HFF-Myc (cell line): ENCODE measurements at places on chromosomes 2 and 18.

DNA sequence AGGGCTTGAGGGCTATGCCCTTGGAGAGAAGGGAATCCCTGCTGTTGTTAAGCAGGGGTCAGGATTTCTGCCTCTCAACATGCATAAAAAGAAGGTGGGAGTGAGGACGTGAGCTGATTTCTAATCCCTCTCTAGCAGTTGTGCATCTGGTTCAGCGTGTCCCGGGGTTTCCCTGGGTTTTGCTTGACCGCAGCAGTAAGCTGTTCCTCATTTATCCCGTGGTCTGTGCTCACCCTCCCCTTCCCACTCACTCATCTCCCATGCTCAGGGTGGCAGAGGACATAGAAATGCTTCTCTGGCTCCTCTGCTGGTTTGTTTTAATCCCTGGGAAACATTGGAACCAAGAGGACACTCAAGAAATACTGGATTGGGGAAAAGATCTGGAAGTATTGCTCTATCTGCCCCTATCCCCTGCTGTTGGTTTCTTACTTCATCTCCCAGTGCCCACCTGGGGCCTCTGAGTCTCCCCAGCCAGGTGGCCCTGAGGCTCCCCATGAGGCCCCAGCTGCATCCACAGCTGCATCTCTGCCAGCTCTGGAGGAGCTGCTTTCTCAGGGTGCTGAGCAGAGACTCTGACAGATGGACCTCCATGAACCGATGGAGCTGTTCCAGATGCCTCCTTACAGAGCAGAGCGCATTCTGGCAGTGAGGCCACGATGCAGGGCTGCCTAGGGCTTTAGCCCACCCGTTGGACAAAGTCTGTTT is 36.1 kb downstream of the TET3 start:
- no peak for DNase-seq

- DNase-seq, result no peak
Observed at GRCh38 chr2:236547725-236548124, 21.9 kb upstream of the ACKR3 start.

- DNase-seq, result peak; percentile 49
Observed at GRCh38 chr18:2657788-2658458, 2.4 kb downstream of the SMCHD1 start.

- DNase-seq, result no peak
Observed at GRCh38 chr2:88737385-88737784, 45.9 kb downstream of the RPIA start.

DNA sequence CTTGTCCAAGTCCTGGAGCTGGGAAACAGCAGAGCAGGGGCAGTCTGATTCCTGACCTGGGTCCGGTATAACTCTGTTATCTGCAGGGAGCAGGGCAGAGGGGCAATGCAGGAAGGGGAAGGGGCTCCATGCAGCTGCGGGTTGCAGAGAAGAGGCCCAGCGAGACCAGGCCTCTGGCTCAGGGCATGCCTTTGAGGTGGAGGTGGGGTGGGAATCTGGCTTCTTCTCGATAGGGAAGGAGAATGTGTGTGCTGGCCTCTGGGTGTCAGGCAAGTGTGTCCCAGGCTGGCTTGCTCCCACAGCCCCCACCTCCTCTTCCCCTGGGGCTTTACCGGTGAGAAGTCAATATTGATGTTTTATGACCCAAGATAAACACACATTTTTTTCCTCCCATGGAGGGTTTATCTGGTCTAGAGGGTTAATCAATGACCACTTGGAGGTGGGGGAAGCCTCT is 187.1 kb upstream of the HAAO start:
- no peak for DNase-seq

DNA sequence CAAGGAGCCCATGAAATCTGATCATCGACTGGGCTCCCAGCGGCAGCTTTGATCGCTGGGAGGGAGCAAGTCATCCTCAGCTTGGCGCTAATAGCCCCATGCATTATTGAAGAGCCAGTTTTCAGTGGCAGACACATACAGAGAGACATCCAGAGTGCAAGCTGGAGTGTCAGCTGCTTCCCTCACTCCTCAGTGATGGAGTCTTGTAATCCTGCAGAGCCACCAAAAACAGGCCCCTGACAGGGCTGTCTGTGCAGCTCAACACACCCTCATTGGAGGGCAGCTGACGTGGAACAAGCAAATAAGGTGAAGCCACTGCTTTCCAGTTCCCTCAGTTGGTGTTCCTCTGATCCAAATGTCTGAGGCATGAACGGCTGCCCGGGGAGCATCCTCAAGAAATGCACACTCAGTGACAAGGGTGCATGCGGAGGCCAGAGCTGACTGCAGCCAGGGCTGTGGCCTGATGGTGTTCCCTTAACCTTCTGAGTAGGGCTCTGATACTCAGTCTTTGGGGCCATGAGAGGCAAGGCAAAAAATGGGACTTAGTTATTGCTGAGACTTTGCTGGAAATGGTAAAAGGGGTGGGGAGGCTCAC is 97.4 kb downstream of the RHOB start:
- DNase-seq, result no peak

GRCh38 chr2:237886685-237887481 is 27.5 kb downstream of the RAMP1 start:
- DNase-seq, result no peak

DNA sequence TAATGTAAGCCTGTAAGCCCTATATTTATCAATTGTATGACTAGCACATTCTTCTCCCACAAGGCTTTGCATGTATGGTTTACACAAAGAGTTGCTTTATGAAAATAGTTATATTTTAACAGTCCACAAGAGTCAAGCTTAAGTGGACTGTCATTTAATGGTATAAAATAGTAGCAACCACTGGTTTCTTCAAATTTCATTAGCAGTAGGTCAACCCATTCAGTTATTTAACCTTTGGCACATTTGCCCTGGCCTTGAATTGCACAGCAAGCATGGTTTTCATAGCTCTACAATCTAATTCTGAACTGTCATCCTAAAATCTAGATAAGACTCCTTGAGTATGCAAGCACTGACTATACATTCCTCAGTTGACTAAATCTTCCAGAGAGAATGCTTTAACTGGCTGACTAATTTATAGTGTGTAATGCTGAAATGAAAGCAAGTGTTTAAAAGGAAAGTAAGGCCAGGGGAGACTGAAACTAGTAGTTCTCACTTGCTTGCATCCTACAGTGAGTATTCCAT is 1.8 kb downstream of the DPP4 start:
- DNase-seq, result no peak

- no peak for DNase-seq
Observed at GRCh38 chr2:152632736-152633135, 84.5 kb downstream of the PRPF40A start.

- DNase-seq, result no peak
Observed at GRCh38 chr2:69848186-69848790, 18.8 kb downstream of the GMCL1 start.

DNA sequence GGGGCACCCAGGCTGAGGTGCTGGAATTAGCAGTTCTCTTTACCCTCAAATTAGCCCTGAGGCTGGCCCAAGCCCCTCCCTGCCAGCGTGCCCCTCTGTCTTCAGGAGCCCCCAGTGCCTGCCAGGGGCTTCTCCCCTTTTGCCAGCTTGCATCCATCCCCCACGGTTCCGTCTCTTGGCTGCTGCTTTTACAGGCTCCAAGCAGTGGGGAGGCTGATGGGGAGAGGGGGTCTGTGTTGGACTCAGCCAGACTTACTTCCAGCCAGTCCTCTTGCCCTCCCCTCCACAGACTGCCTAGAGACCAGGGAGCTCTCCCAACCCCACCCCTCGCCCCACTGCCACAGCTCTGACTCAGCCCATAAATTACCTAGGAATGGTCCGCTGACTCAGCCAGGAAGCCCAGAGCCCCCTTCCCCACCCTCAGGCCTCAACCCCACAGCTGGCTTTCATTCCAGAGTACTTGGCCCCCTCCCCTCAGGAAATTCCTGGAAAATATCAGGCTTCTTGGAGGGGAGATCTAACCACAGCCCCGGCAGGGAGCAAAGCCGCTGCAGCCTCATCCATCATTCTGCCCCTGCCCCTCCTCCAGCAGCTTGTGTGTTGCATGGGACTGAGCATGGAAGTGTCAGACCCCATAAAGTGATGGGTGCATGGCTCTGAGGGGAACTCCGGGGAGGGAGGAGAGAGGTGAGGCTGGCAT is 184.6 kb downstream of the ZFP36L2 start:
- peak; percentile 98 for DNase-seq

DNA sequence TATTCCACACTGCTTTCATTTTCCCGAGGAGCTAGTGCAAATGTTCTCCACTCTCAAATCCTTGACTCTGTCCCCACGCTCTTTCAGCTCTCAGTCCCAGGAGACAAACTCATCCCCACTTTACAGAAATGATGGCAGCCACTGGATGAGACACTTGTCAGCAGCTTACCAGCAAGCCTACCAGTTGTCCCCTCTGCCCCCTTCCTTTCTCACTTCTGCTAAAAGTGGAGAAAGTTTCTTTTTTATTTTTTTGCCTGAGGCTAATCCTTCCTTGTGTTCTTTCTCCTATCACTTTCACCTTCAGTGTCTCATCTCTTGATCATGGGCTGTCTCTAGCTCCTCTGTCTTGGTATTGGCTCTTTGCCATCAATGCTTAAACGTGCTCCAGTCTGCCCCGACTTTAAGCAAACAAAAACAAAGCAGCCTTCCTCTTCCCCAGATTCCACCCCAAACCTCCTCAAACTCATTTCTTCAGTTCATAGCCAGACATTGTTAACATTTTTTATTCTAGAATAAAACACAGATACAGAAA is 64.5 kb downstream of the TTC32 start:
- DNase-seq, result no peak

GRCh38 chr2:20561637-20562454 is 89.1 kb downstream of the HS1BP3 start:
- no peak for DNase-seq

DNA sequence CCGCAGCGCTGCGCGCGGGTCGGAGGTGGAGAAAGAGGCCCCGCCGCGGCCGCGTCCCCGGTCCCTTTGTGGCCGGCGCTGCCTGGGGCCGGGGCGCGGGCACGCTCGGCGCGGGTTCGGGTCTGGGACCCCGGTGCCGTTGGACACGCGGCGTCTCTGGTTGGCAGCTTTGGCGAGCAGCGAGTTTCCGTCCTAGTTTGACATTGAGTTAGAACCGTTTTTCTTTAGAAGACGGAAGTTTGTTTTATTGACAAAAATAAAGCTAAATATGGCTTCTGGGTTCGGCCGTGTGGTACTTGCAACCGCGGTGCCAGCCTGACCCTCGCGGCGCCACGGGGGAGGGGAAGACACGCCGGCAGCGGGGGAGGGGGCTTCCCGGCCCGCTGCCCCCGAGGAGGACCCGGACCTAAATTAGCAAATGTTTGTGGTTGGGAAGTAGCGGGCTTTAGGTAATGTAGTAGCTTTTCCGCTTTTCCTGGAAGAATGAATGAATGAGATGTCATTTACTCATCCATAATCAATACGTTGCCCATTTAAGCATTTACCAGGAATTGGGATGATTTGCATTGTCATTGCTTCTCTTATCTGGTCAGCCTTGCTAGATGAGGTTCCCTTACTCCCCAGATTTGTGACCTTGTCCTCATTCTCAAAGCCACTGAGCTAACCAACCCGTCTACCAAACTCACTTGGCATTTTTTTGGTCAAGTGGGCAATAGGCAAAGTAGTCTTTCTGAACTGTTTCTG is 530 bp downstream of the GALNT1 start:
- no peak for DNase-seq

DNA sequence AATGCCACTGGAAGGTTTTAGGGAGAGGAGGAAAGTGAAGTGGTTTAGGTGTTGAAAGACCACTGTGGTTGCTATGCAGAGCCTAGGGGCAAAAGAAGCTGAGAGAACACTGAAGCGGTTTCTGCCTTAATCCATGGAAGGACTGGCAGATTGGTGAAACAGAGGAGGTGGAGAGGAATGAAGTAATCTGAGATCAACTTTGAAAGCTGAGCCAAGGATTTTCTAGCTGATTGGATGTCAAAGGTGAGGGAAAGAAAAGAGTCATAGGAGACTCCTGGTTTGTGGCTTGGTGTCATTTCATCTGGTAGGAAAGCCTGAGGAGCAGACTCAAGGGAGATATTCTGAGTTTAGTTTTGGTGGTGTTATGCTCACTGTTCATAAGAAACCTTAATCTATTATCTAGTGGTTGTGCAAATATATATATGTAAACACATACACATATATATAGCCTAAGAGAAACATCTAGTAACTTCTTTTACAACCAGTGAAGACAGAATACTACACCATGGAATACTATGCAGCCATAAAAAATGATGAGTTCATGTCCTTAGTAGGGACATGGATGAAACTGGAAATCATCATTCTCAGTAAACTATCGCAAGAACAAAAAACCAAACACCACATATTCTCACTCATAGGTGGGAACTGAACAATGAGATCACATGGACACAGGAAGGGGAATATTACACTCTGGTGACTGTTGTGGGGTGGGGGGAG is 134.1 kb upstream of the CREB1 start:
- no peak for DNase-seq

GRCh38 chr2:101781326-101781725 is 83.8 kb downstream of the MAP4K4 start:
- no peak for DNase-seq

DNA sequence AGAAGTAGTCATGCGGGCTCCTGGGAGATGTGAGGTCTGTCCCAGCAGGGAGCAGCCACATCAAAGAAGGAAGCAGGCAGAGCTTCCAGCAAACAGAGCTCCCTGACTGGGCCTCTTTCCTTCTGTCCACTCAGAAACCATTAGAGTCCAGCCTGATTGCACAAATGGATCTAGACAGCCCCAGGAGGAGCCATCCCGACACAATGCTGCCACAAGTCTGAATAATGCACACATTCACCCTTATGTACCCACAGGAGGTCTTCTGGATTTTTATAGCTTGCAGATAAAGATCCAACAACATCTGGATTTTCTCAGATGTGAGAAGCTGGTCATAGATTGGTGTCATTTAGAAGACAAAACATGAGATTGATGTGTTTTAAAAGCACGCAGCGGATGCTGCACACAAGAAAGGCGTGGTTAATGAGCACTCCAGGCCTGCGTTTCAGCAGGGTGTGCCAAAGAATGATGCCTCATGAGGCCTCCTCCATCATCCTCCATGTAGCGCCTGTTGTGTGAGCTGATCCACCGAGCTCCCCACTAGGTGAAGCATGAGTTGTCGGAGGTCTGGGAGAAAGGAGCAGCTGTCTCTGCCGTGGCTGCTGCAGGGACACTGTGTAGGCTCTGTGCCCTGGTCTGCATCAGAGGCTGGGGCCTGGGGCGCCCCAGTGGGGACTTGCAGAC is 60.6 kb downstream of the MTCL1 start:
- DNase-seq, result no peak

DNA sequence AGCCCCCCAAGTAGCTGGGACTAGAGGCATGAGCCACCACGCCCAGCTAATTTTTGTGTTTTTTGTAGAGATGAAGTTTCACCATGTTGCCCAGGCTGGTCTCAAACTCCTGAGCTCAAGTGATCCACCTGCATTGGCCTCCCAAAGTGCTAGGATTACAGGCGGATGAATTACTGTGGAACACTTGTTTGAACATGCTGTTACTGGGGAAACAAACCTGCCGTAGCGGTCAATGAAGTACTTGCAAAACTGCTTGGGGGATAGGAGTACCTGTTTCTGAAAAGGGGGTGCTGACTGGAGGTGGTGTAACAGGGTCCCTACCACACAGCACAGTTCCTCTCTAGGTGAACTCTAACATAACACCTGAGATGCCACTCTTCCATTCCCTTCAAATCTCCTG is 5.9 kb upstream of the IMPACT start:
- no peak for DNase-seq

GRCh38 chr2:105714141-105714540 is 30.6 kb upstream of the NCK2 start:
- DNase-seq, result no peak

GRCh38 chr18:74225193-74225840 is 66.4 kb downstream of the CYB5A start:
- no peak for DNase-seq
